ENCODE measurements at places on chromosomes 11 and 22.
A peak's percentile ranks its signal among the peaks of the same experiment; 100 is the strongest.

GRCh38 chr11:33881651-33882503 lies 10.0 kb downstream of the LMO2 start:
- no peaks in the 10 kb centered on the region for H3K4me1 ChIP-seq
- H3K27me3 ChIP-seq = no peaks in the 10 kb centered on the region
- DNase-seq = no peak
- no peak overlapping the region for H3K27ac ChIP-seq
- no peaks in the 10 kb centered on the region for H3K36me3 ChIP-seq
- H3K4me3 ChIP-seq = no peak overlapping the region

DNA sequence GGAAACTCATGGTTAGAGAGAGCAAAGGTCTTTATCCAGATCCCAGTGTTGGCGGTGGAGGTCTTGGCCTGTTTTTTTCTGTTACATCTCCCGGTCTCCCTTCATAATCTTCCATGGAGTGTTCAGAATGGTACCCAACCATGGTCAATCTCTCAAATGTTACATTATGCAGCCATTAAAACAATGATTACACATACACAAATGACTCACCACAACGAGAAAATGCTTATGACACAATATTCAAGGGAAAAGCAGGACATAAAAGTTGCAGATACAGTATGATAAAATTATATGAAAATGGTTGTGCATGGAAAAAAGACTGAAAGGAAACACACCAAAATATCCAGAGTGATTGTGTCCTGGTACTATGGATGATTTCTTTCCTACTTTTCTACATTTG lies 17.8 kb upstream of the CSNK1E start:
- H3K27ac ChIP-seq = no peak overlapping the region
- peak overlapping the region; percentile 18 for H3K4me3 ChIP-seq
- DNase-seq = no peak
- peaks cover 4% of the 10 kb centered on the region for H3K4me1 ChIP-seq
- H3K27me3 ChIP-seq = peaks cover 9% of the 10 kb centered on the region

DNA sequence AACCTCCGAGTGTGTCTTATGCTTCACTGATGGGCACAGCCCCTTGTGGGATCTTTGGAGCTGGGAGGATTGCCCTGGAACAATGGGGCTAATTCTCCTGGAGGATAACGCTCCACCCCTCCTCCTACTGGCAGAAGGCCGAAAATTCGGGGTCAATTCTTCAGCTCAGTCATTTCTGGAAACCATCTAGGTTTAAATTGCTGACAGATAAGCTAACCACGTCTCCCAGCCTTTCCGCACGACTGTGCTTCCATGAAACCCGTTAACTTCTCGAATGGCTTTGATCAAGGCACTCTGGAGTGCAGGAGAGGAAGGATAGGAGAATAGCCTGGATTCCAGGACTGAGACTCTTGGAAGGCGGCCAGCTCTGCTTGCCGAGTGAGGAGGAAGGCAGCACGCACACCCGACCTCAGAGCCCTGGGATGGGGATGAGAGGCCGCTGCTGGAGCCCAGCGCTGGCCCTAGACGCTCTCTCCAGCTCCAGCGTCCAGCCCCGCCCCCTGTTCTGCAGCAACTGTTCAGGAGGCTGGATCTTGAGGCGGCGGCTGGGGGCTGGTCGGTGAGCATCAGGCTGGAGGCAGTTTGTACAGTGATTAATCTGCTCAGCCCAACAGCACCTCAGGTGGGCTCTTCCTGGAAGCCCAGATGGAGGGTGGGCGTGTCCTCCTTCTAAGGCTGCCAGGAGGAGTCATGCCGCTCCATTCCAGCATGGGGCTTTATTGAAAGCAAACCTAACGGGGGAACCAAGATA lies 176.7 kb upstream of the NCAM1 start:
- H3K27ac ChIP-seq = no peak overlapping the region
- no peaks in the 10 kb centered on the region for H3K27me3 ChIP-seq
- DNase-seq = no peak
- H3K4me1 ChIP-seq = no peaks in the 10 kb centered on the region
- no peak overlapping the region for H3K4me3 ChIP-seq

- DNase-seq = no peak
- no peak overlapping the region for H3K4me3 ChIP-seq
- H3K36me3 ChIP-seq = no peaks in the 10 kb centered on the region
- no peaks in the 10 kb centered on the region for H3K27me3 ChIP-seq
These were observed 29.4 kb upstream of the NAV2 start for GRCh38 chr11:19683141-19683805.

DNA sequence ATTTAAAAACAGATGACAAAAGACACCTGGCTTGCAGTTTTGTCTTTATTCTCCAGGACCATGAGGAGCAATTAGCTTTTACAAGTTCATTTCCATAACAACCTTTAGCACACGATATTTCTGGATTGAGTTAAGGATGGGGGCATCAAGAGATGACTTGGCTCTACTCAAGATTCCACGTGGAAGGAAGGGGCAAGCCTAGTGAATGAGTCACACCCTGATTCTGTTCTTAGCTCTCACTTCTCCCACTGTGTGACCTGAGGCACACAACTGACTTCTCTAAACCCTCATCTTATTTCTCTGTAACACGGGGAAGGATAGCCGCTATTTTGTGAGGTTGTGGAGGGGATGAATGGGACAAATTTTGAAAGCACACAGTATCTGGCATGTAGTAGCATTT lies 185.5 kb downstream of the KIRREL3 start:
- H3K27me3 ChIP-seq = no peaks in the 10 kb centered on the region
- H3K36me3 ChIP-seq = no peaks in the 10 kb centered on the region
- no peak overlapping the region for H3K27ac ChIP-seq
- H3K4me1 ChIP-seq = peaks cover 2% of the 10 kb centered on the region
- DNase-seq = no peak

DNA sequence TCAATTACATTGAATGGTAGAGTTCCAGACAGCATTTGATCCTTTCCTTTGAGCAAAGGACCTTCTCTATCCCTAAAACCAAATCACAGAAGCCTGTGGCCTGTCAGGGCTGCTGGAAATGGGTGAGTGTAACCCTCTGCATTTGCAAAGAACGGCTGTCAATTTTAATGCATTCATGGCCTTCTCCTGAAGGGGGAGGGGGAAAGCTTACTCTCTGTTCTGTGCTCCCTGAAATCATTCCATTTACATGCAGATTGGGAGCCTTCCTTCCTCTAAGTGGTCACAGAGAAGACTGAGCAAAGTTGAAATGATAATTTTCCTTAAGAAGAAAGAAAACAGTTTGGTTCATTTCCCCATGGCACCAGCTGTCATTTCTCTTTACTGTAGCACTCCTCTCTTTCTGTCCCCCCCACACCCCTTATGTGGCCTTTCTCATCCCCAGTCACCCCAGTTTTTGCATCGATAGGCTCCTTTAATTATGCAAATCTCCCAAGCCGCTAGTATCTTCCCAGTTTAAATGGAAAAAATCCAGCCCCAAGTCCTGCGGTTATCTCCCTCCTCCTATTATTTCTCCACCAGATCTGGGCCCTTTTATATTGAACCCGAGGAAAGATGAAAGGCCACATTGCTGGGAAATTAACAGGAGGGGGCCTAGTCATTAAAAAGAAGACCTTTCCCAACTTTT lies 109.4 kb upstream of the KIRREL3 start:
- no peaks in the 10 kb centered on the region for H3K27me3 ChIP-seq
- no peak overlapping the region for H3K4me3 ChIP-seq
- peaks cover 28% of the 10 kb centered on the region for H3K4me1 ChIP-seq

GRCh38 chr11:69286374-69287371 lies 7.3 kb upstream of the MYEOV start:
- no peaks in the 10 kb centered on the region for H3K27me3 ChIP-seq
- H3K4me1 ChIP-seq = no peaks in the 10 kb centered on the region
- H3K36me3 ChIP-seq = no peaks in the 10 kb centered on the region
- H3K4me3 ChIP-seq = no peak overlapping the region
- DNase-seq = no peak
- peak overlapping the region; percentile 25 for H3K27ac ChIP-seq

GRCh38 chr11:78595436-78596130 lies 20.9 kb upstream of the NARS2 start:
- H3K4me1 ChIP-seq = peaks cover 6% of the 10 kb centered on the region
- no peaks in the 10 kb centered on the region for H3K36me3 ChIP-seq
- no peak for DNase-seq
- H3K4me3 ChIP-seq = no peak overlapping the region

DNA sequence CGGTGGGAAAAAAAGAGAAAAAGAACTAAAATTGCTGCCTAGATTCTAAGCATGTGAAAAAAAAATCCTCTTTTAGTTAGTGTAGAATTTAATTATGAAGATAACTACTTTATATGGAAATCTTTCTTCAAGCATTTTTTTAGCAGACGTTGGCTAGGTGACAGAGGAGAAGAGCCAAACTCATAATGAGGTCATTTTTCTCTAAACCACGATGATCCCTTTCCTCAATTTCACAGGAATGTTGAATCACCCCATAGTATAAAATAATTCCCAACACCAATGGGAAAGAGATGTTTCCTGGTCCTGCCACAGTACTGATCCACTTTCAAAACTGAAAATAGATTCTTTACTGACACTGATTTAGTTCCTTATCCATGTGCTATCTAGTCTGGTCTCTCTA lies 319.8 kb downstream of the DLG2 start:
- no peaks in the 10 kb centered on the region for H3K27me3 ChIP-seq
- H3K27ac ChIP-seq = no peak overlapping the region
- no peaks in the 10 kb centered on the region for H3K4me1 ChIP-seq
- no peak for DNase-seq

DNA sequence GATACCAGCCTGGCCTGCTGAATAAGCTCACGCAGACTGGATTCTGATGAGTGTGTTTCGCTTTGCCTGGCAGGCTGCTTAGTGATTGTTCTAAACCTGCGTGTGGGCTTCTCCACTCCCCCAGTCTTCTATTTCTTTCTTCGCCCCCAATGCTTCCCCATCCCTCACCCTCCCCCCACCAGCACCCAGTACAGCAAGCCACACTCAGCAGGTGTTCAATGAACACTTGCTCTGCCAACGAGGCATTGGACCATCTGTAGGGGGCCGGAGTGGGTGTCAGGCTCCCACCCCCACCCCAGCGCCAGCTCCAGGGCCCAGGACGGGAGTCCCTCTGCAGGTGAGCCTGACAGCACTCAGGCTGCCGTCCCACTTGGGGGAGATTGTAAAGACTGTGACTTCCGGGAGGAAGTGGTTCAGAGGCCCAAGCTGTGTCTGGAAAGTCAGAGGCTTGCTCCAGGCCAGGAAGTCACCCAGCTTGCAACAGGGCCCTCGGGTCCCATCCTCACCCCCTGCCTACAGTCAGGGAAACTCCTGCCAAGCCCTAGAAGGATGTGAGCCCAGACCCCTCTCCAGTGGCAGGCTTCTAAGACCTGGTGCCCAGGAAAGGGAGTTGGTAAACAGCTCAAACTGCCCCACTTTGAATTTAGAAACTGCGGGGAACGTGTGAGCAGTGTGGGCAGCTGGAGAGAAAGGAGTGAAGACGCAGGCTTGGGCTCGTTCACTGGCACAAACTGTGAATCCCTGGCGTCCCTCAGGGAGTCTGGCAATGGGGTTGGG lies 66.3 kb upstream of the PRDM11 start:
- no peak overlapping the region for H3K27ac ChIP-seq
- no peak overlapping the region for H3K4me3 ChIP-seq
- peaks cover 18% of the 10 kb centered on the region for H3K4me1 ChIP-seq
- no peaks in the 10 kb centered on the region for H3K36me3 ChIP-seq
- DNase-seq = no peak

GRCh38 chr11:64330888-64331287 lies 9.1 kb upstream of the CCDC88B start:
- no peaks in the 10 kb centered on the region for H3K27me3 ChIP-seq
- DNase-seq = no peak
- no peak overlapping the region for H3K27ac ChIP-seq
- peaks cover 2% of the 10 kb centered on the region for H3K4me1 ChIP-seq

DNA sequence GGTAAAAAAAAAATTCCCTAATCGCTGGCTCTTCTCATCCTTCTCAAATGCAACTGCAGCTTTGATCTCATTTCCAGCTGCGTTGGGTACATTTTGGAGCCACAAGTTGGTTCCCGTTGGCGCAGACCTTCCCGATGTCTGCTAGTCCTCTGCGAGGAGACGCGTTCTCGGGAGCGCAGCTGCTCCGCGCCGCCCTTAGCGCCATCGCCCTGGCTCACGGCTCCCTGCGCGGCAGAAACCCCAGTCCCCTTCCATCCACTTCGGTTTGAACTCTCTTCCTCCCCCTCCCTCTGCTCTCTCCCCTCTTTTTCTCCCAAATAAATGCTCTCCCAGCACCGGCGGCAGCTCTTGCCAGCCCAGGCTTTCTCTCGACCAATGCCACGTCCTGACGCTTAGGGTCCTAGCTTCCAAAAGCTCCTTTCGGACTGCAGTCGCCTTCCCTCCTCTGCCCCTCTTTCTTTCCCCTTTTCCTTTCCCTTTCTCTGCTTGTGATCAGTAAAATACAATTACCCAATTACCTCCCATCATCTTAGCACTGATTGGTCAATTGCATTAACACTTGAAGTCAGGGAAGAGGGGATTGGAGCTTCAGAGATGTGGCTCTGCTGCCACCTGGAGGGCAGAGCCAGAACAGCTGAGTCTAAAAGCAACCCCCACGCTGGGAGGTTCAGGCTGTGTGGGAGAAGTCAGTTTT lies 1165.7 kb downstream of the LRRC4C start:
- DNase-seq = peak; percentile 87
- H3K4me3 ChIP-seq = peak overlapping the region; percentile 80
- peaks cover 6% of the 10 kb centered on the region for H3K4me1 ChIP-seq
- peak overlapping the region; percentile 79 for H3K27ac ChIP-seq
- no peaks in the 10 kb centered on the region for H3K27me3 ChIP-seq
- H3K36me3 ChIP-seq = no peaks in the 10 kb centered on the region

DNA sequence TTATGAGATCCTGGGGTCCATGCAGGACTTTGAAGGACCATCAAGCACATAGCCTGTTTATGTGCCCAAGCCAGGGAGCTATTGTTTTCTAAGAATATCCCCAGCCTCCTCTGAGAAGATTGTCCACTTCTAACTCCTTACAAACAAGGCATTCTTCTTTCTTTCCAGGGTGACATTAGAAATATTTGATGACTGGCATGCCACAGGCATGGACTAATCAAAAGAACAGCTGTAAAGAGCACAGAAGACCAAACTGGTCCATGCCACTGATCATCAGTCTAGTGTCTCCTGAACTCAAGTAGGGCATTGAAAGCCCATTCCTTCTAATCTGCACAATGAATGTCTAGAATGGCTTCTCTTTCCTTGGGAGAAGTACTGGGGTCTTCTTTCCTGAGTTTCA lies 24.9 kb upstream of the LMO2 start:
- H3K4me1 ChIP-seq = no peaks in the 10 kb centered on the region
- no peak for DNase-seq
- H3K36me3 ChIP-seq = no peaks in the 10 kb centered on the region
- no peaks in the 10 kb centered on the region for H3K27me3 ChIP-seq
- H3K4me3 ChIP-seq = no peak overlapping the region
- H3K27ac ChIP-seq = no peak overlapping the region

- H3K27me3 ChIP-seq = no peaks in the 10 kb centered on the region
- no peak for DNase-seq
- peaks cover 5% of the 10 kb centered on the region for H3K4me1 ChIP-seq
- no peaks in the 10 kb centered on the region for H3K36me3 ChIP-seq
- H3K27ac ChIP-seq = no peak overlapping the region
These were observed 21.9 kb upstream of the PRR5 start for GRCh38 chr22:44680058-44680457.

- H3K27ac ChIP-seq = no peak overlapping the region
- H3K4me3 ChIP-seq = no peak overlapping the region
- no peaks in the 10 kb centered on the region for H3K36me3 ChIP-seq
These were observed 56.1 kb upstream of the TIMP3 start for GRCh38 chr22:32745251-32745995.

GRCh38 chr11:69699213-69699612 lies 4.6 kb downstream of the FGF19 start:
- H3K4me1 ChIP-seq = peaks cover 14% of the 10 kb centered on the region
- no peak for DNase-seq
- no peaks in the 10 kb centered on the region for H3K36me3 ChIP-seq
- no peak overlapping the region for H3K4me3 ChIP-seq
- peaks cover 12% of the 10 kb centered on the region for H3K27me3 ChIP-seq
- no peak overlapping the region for H3K27ac ChIP-seq

- no peaks in the 10 kb centered on the region for H3K4me1 ChIP-seq
- no peaks in the 10 kb centered on the region for H3K27me3 ChIP-seq
- no peak for DNase-seq
- H3K4me3 ChIP-seq = no peak overlapping the region
- H3K36me3 ChIP-seq = no peaks in the 10 kb centered on the region
These were observed 21.7 kb downstream of the CCDC81 start for GRCh38 chr11:86396396-86396795.
